Caudate nucleus (tissue), 63 donors: ENCODE measurements at places on chromosomes 1 and 21.

DNA sequence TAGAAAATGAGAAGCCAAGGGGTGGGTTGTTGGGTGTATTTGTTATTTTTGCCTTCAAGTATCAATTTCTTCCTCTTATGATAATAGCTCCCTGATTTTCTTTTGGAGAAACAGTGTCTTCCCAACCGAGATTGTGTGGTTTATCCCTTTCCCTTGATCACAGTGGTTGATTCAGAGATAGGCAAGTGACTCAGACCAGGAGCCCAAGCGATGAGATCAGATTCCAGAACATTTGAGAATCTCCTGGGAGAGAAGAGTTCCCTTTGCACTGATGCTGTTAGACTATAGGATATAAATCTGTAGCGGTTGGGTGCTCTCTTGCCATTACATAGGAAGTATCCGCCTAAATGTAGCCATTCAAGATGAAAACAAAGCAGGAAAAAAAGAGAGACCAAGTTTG, 90.1 kb upstream of the WDR26 start:
- DNase-seq = no peak

DNA sequence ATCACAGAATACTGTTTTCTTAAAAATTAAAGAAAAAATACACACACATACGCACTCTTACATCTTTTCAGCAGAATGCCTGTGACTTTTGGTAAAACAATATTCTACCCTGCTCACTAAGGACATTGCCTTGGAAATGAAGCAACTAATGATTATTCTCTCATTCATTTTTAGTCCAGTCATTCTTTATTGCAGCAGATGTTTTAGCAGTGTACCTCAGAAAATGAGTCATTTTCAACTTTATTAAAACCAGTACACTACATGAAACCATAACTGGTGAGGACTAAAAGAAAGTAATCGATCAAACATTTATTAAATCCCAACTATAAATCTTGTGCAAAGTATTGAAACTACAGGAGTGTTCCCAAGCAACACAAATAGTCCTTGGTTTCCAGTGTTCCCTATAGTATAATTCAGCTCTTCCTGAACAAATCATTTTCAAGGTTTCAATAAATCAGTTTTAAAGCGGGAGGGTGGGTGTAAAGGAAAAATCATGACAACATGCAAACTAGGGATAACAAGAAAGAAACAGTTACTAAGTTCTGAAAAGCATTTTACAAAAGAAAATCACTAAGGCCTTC, 114.2 kb downstream of the ADGRL4 start:
- no peak for DNase-seq

- DNase-seq = no peak
These were observed 44.2 kb upstream of the ARHGAP29 start for GRCh38 chr1:94281361-94282142.

DNA sequence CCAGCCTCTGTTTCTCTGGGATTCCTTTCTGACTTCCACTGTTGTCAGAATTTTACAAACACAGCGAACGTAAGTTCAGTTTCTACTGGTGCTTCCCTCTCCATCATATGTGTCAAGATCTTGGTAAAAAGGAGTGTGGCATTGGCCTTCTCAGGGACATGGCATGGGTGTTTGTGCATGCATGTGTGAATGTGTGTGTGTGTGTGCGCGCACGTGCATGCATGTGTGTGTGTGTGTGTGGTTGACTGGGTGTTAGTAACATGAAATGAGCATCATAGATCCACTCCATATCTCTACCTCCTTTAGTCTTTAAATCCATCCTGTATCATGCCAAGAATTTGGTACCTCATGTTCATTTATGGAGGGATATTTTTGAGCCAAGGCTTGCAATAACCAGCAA, 411.3 kb downstream of the NPHP4 start:
- no peak for DNase-seq

- DNase-seq = no peak
These were observed 17.8 kb downstream of the RHEX start for GRCh38 chr1:206070627-206071304.

DNA sequence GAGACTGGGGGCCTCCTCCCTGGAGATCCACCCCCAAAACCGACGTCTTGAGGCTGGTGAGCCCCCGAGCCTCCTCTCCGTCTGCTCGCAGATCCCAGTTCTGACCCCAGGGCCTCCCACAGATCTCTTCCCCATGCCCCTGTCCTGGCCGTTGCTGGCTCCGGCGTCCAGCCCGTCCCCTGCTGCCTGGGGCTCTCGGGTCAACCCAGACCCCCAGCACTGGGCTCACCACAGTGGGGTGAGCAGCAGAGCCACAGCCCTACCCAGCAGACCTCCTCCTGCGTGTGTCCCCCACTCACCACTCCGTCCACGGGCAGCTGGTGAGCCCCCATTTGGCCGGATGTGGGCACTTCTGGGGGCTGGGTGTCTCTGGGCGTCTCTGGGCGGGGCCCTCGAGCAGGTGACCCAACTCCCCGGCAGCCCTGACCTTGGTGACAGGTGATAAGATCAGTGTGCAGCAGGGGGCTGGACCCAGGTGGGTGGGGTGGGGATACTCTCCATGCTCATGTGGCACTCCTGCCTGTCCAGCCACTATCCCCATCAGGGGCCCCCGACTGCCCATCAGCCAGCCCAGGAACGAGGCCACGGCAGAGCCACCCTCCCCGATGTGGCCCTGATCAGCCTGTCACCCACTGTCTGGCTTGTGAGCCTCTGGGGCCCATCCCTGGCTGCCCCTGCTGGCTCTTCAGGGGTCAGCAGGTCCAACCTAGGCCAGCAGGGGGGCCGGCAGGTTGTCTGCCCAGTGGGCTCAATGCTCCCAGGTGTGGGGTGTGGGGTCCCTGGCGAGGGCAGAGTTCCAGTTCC, 709 bp downstream of the TNFRSF14 start:
- DNase-seq = no peak

DNA sequence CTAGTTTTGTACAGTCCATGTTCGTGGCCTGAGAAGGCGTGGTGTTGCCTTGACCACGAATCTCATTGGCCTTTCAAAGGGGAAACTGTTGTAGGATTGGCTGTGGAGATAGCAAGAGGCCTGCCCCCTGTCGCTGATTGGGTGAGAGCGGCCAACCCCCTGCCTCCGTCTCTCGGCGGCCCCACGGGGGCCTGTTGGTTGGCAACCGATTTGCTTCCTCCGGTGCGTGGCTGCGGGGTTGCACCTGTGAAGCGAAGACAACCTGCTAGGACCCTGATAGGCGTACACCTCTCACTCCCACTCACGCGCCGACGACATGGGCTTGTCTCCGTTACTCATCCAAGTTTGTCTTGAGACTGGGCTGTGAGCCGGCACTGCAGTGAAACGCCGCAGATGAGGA, at the start of gene UBE2U:
Gene UBE2U, plus strand, starts transcription at position 204 of the 400 bp plus-strand sequence. CDS start 428 bp downstream, outside the sequence.
- DNase-seq = no peak

DNA sequence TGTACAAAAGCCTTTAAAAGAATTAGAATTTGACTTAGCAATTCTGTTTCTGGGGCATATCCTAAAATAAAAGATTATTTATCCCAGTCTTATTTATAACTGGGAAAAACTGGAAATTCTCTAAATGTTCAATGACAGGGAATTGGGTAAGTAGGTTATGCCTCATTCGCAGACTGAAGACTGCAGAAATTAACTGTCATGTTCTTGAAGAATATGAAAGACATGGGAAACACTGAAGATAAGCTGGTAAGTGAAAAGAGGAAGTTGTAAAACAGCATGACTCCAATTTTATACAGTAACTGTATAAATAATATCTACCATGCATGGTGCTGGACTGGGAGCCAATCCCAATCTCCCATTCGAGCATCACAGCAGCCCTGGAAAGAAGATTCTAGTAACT, 50.6 kb upstream of the SLC2A1 start:
- no peak for DNase-seq

DNA sequence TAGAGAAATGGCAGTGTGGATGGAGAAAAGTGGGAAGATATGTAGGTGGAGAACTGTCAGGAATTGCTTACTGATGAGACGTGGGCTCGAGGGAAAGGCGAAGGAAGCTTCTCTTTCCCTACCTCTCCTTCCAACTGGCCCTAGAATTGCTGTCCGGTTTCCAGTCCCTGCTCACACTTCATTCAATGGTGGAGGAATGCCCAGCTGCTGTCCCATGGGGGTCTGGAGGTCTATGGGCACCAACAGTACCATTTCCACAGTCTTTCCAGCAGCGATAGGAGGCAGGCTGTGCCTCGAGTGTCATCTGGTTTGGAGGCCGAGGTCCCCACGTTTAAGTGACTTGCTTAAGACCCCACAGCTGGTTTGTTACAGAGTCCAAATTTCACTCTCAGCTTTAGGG, 31.5 kb upstream of the CD1D start:
- DNase-seq = no peak

GRCh38 chr1:33093004-33093403, 12.1 kb downstream of the AZIN2 start:
- DNase-seq = no peak

DNA sequence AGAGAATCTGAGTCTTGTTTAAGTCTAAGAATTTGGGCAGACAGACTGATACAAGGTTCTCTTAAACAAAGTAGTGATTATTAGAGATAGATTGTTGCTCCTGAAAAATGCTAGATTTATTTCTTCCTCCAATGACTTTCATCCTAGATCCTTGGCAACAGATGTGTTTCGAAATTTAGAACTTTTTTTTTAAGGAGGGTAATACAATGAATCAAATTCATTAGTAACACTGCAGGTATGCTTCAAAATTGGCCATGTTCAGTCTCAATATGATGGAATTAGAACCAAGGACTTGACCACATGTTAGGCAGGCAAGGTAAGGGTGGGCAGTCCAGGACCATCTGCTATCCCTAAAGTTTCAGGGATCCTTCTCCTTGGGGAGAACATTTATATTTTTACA, 4.5 kb upstream of the LCE1F start:
- no peak for DNase-seq

DNA sequence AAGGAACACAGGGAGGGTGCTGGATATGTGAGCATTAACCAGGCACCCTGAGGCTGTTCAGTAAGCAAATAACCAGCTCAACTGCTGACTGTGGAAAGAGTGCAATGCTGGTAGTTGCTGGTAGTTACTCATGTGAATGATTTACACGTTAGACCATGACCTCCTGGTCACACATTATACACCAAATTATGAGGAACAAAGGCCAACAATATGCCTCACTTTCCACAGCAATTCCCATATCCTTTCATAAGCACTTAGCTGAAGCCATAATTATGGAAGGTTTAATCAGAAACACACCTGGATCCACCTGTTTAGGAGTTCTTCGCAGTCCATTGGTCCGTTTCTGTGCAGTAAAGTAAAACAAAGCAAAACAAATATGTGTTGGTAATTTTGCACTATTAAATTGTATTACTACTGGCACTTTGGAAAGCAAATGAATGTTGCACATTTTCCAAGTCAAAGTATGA, 281.8 kb downstream of the VAV3 start:
- DNase-seq = no peak

GRCh38 chr1:165490175-165490574, 45.2 kb upstream of the RXRG start:
- no peak for DNase-seq

- DNase-seq = no peak
These were observed 820.2 kb upstream of the ADAMTS5 start for GRCh38 chr21:27787046-27787445.

- no peak for DNase-seq
These were observed 41.9 kb upstream of the ELAVL4 start for GRCh38 chr1:50066806-50067205.

GRCh38 chr1:185404291-185404690, 87.2 kb upstream of the IVNS1ABP start:
- DNase-seq = no peak

DNA sequence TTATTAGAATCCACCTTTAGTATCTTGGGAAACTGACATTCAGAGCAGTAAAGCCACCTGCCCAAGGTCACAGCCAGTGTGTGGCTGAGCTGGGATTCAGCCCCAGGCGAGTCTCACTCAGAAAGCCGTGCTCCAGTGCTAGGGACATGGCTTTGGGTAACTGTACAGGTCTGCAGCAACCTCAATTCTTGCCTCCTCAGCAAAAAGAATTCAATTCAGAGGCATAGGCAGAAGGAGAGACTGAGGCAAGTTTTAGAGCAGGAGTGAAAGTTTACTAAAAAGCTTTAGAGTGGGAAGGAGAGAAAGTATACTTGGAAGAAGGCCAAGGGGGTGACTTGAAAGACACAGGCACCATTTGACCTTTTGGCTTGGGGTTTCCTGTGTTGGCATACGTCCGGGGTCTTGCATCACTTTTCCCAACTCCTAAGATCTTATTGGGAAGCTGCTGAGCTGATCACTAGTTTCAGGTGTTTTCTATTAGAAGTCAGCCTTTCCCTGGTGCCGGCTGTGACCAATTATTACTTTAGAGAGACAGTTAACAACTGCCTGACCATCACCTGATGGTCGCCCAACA, 529.3 kb downstream of the MATN1 start:
- no peak for DNase-seq

- peak; percentile 85 for DNase-seq
These were observed at the start of gene NBPF3 for GRCh38 chr1:21439721-21440629. NBPF3 (plus strand) TSS chr1:21440137; CDS start chr1:21445087, 4,950 bp downstream.

DNA sequence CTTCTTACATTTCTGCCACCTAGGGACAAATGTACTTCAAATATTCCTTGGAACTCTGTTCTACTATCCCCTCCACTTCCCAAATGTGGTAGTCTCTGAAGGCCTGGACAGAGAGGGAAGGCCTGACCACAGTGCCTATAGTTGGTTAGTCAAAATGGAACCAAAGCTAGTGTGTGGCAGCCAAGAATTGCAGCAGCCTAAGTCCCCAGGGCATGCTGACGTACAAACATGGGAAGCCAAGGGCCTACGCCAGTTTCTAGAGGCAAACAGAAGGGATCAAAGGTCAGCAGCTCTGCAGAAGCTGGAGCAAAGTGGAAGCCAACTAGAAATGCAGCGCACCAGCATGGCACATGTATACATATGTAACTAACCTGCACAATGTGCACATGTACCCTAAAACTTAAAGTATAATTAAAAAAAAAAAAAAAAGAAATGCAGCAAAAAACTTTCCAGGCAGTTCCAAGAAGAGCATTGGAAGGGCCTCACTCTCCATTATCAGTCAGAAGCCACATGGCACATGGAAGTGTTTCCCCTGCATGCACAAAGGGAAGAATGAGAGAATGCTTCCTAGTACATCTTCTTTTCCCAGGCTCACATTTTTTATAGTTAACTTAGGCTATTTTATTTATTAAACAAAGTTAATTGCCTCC, 39.4 kb upstream of the GADD45A start:
- DNase-seq = no peak

- no peak for DNase-seq
These were observed 128.4 kb downstream of the GRIK3 start for GRCh38 chr1:36905941-36906340.

- DNase-seq = no peak
These were observed 1161.8 kb downstream of the MRPL39 start for GRCh38 chr21:24445517-24445916.

DNA sequence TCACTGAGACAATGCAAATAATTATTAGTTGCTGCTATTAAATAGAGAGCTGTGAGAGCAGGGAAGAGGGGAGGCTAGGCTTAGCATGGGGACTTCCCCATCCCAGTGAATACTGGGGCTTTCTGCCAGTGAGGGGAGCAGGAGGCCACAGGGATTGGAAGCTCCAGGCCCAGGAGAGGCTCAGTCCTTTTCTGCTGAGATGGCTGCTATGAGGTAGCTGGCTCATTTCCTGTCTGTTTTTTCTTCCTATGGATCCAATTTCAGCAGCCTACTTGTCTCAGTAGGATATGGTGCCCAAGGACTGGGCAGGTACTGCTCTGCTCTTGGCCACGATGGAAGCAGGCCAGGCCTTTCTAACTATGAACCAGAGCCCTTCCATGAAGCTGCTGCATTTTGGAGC, 10.0 kb downstream of the STMN1 start:
- no peak for DNase-seq

GRCh38 chr1:100816049-100816448, 78.6 kb downstream of the EXTL2 start:
- DNase-seq = no peak
